ENCODE measurements at places on chromosomes 11 and 22.

DNA sequence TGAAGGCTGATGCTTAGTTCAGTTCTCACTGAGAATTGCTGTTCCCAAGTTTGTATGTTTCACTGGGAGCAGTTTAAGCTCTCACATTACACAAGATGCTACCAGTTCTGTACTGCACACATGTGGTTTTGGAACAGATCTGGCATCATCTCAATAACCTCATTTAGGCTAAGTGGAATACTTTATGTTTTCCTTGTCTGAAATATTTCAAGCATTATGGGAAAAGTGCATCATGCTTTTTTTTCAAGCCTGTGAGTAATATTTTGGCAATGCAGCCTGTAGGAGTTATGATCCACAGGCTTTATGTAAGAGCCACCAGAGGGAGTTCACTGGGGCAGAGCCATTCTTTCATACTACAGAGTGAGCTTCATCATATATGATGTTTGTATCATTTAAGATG is 141.5 kb downstream of the OR4C45 start:
- no peak for DNase-seq

- no peak for DNase-seq
Observed at GRCh38 chr11:43951231-43951630, 8.8 kb downstream of the C11orf96 start.

- no peak for DNase-seq
Observed at GRCh38 chr11:128251140-128251539, 336.2 kb downstream of the ETS1 start.

GRCh38 chr22:46001046-46001425 is 24.1 kb upstream of the WNT7B start:
- DNase-seq = no peak

- DNase-seq = peak; percentile 17
Observed at GRCh38 chr11:47161134-47161854, 15.4 kb downstream of the ARFGAP2 start.

GRCh38 chr22:20615533-20616450 is 108.4 kb downstream of the MED15 start:
- DNase-seq = no peak

DNA sequence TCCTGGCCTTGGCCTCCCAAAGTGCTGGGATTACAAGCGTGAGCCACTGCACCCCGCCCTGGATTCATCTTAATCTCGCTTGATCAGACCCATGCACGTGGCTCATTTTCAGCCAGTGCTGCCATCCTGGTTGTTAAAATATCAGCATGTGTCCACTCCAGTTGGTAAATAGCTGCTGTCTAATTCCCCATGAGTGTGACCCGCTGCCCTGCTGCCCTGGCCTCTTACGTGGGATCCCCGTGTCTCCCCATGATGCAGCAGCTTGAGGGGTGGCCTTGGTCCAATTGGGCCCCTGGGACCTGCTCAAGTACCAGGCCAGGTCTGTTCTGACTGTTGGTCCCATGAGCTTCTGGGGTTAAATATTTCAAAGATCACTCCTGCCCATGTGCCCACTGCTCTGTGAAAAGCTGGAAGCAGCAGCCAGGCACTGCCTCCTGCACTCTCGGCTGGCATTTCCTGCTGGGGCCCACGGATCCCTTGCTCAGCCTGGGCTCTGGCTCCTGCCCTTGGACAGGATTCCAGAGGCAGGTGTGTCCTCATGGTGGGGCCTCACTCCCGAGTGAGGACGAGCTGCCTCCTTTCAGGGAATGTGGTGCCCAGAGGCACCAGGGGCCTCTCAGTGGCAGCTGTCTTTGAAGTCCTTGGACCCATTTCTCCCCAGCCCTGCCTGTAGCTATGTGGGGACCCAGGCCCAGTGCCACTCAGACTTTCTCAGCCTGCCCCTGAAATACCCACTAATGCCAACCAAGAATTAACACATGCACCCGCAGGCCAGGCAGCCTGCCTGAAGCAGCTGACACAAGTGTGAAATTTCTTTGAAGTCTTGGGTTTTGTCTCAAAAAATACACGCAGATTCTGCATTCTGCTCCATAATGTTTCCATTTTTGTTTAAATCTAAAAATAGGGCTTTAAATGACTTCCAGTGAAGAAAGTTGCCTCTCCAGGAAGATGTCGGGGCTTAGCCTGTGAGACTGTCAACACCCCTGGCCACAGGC is 38.1 kb upstream of the PRDM11 start:
- DNase-seq = no peak

GRCh38 chr22:22770280-22770871 is 117.2 kb upstream of the IGLL5 start:
- no peak for DNase-seq

DNA sequence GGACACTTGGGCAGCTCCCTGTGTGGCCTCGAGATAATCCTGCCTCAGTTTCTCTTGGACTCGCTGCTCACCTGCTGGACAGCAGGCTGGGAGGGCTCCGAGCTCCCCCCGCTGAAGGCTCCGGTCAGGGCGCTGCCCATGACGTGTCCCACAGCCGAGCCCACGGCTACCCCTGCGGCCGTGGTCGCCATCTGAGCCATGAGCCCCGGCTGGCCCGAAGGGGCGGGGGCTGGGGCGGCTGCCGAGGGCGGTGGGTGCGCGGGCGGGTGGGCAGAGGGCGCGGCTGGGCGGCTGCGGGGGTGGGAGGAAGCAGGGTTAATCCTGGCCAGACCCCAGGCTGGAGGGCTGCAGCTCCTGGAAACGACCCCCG is 484 bp downstream of the CHCHD10 start:
- no peak for DNase-seq

DNA sequence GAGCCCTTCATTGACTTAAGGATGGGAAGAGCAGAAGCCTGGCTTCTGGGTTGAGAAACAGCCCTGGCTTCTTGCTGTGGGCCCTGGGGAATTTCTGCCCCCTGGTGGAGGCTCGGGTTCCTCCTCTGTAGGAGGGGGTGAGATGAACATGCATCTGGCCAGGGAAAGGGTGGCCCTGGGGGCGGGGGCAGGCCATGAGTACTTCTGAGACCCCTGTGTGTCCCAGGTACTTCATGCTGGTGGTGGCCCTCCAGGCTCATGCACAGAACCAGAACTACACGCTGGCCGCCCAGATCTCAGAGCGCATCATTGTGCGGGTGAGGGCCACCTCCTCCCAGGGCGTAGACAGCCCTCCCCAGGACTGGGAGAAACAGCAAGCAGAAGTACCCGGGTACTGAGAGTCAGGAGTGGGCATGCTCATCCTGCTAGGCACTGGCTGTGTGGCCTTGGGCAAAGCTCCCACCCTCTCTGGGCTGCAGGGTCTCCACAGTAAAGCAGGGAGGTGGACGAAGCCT is 15.8 kb downstream of the TMEM258 start:
- no peak for DNase-seq

GRCh38 chr22:21102659-21103267 is 57.0 kb downstream of the LRRC74B start:
- peak; percentile 35 for DNase-seq

- DNase-seq = no peak
Observed at GRCh38 chr22:38700270-38700788, 414 bp downstream of the JOSD1 start.

- DNase-seq = no peak
Observed at GRCh38 chr11:57353852-57354251, 15.7 kb downstream of the P2RX3 start.

GRCh38 chr11:117145393-117145761 is 1.3 kb downstream of the PAFAH1B2 start:
- no peak for DNase-seq

- DNase-seq = no peak
Observed at GRCh38 chr11:113331441-113331840, 17.1 kb downstream of the TTC12 start.

- no peak for DNase-seq
Observed at GRCh38 chr11:59574467-59574866, 41.1 kb downstream of the OSBP start.

- no peak for DNase-seq
Observed at GRCh38 chr11:66326261-66327111, 9.6 kb upstream of the CD248 start.

GRCh38 chr11:45704635-45705034 is 39.2 kb upstream of the CHST1 start:
- no peak for DNase-seq

DNA sequence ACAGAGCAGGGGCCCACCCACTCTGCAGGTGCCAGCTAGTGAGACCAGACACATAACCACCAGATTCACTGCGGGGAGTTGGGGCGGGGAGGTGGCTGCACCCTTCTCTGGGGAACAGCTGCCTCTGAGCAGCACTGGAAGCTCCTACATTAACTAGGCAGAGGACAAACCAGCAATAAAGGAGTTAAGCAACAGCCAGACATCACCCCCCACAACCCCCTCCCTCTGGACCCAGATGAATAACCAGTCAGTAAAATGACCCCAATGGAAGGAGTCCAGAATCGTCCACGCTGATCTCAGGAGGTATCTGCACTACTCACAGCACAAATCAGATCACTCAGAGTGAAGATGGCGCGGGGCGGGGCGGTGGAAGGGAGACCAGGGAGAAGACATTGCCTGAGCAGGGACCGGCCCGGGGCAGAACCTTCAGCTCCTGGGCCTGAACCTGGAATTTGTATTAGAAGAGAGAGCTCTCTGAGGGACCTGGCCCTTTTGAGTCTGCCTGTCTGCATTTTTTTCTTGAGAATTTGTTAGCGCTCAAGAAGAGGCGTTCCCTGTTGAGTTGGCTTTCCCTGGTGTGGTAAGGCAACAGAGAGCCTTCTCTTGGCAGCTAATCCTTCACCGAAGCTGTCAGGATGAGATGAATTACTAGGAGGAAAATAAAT is 125.5 kb upstream of the NCAM1 start:
- DNase-seq = no peak

DNA sequence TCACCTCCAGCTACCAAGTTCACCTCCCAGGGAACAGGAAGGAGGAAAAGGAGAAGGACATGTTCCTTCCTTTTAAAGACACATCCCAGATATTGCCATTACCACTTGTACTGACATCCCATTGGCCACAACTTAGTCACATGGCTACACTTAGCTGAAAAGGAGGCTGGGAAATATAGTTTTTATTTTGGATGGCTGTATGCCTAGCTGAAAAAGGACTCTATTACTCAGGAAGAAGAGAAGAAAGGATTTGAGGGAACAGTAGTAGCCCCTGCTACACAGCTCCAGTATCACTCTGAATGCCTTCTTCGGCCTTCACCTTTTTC is 2.1 kb upstream of the APOA5 start:
- DNase-seq = no peak

- no peak for DNase-seq
Observed at GRCh38 chr11:77322926-77323590, 21.6 kb upstream of the GDPD4 start.

DNA sequence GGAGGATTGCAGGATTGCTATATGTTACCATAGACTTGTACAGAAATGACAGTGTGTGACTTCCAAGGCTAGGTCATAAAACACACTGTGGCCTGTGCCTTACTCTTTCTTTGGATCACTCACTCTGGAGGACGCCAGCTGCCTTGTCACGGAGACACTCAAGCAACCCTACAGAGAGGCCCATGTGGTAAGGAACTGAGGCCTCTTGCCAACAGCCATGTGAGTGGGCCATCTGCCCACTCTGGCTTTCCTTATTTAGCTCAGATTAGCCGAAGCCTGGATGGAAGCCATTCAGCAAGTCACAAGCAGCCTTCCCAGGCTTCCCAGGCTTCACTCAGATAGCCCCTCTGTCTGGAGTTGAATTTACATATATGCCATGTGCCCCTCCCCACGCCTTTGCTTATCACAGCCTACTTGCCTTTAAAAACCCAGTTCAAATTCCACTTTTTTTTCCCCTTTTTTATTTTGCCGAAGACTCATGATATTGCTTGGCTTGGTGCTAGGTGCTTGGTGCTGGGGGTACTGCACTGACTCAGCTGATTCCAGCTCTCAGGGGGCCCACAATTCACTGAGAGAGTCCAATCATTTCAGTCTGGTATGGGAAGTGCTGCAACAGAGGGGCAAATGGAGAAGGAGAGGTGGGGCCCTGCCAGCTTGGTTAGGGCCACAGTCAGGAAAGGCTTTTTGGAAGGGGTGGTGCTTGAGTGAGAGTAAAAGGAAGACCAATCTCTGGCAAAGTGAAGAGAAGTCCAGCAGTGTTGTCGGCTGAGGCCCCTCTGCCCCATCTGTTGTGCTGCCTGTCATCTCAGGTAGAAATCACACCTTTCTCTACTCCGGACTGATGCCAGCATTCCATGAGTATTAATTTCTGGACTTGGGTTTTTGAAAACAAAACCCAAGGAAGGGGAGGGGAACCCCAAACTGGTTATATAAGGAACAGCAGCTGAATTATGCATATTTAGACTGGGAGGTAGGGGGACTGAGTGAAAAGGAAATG is 14.5 kb upstream of the P4HA3 start:
- DNase-seq = no peak

- no peak for DNase-seq
Observed at GRCh38 chr11:26537341-26537740, 34.7 kb downstream of the MUC15 start.

- no peak for DNase-seq
Observed at GRCh38 chr22:44925465-44926123, 84.2 kb downstream of the PHF21B start.

DNA sequence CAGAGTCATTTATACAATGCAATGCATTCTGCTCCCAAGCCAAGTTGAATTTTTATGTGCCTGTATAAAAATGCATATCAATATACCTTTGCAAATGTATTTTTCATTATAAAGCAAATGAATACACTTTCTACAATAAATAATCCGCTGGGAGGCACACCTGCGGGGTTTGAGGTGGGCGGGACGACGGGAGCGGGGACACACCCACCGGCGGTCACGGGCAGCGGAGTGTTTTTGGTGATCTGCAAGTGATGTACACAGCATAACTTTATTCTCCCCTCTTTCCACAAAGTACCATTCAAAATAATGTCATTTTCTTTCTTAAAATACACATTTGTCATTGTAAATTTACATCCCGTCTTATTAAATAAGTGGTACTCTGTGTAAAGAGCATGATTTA is 54.1 kb downstream of the BRD1 start:
- no peak for DNase-seq

GRCh38 chr11:72308226-72309073 is 64.5 kb upstream of the PHOX2A start:
- no peak for DNase-seq

- DNase-seq = no peak
Observed at GRCh38 chr22:30439836-30440235, 14.3 kb downstream of the MTFP1 start.

DNA sequence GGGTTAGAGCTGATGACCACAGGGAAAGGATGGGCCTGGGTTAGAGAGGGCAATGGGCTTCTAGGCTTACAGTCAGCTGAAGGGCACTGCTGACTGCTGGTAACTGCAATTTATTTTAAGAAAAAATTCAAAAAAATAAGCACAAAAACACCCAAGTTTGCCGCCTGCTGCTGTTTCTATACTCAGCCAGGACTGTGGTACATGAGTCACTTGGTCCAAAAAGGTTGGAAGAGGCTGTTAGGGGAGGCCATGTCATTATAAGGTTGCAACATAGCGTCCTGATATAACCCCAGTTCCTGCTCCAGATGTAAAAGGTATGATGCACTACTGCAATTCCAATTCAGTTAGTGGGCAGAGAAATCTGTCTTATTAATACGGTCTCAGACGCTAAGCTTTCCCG is 98.9 kb downstream of the ETS1 start:
- no peak for DNase-seq

- DNase-seq = no peak
Observed at GRCh38 chr11:1207401-1208143, 15.3 kb upstream of the MUC5B start.
